ENCODE measurements at places on chromosomes 4 and X.
A peak's percentile ranks its signal among the peaks of the same experiment; 100 is the strongest.

- no peak for DNase-seq
These were observed 99.1 kb downstream of the MAB21L2 start for GRCh38 chr4:150681063-150681462.

GRCh38 chr4:183960046-183960420, 54.9 kb downstream of the STOX2 start:
- no peak for DNase-seq

GRCh38 chr4:2617955-2618354, 81.5 kb downstream of the FAM193A start:
- no peak for DNase-seq

DNA sequence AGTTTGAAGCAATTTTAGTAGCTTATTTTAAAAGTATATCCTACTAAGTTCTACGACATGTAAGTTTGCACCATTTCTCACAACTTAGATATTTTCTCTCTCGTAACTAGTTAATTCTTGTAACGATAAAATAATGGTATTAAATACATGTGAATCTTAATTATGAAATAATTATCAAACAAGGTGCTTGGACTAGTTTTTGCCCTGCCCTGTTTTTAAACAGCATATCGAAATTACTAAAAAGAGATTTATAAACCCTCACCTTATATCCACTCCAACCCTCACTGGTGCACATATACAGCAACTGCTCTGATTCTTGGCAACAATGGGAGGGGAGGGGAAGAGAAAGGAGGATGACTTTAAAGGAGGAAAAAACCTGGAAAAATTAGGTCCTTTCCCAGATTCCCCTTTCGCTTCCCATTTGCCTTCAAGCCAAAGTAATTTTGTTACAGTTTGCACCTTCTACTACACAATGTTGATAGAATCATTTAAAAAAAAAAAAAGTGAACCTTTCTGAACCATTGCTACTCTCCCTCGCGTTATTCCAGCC, 820 bp upstream of the MAB21L2 start:
- no peak for DNase-seq

DNA sequence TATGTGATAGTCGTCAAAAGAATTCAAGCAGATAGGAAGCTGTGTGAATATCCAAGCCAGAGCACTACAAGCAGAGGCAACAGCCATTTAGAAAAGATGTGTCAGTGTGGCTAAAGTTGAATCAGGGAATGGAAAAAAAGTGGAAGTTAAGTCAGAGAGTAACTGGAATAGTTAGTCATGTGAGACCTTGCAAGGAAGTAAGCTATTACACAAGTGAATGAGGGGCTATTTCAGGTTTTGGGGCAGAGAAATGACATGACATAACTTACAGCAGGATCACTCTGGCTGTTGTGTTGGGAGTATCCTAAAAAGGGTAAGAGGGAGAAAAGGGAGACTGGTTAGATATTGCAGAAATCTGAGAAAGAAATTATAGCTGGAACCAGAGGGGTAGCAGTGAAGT, 236.6 kb upstream of the PCDH18 start:
- no peak for DNase-seq

DNA sequence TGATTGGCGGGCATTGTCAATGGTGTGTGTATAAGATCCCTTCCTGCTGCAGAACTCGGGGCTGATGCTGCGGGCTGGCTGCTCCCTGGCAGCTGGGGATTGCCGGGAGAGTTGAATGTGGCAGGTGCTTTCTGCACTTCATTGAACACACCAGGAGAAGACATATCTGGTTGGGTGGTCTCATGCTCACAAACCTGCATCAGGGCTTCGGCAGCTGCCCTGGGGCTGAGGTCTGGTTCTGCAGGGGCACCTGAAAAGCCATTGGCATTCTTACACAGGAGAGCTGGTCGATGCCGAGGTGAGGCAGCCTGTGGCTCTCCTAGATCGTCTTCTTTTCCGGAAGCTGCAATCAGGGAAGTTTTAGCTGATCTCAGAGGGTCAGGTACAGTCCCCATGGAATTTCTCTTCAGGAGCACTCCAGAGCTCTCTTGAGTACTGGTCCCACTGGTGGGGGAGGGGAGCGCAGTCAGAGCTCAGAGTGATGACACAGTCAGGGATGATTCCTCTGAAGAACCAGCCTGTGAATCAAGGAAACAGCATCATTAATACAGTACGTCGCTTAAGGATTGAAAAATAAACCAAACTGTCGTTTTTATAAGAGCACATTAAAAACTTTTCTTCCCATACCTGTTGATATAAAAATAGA, 57.8 kb downstream of the GPRIN3 start:
- no peak for DNase-seq

DNA sequence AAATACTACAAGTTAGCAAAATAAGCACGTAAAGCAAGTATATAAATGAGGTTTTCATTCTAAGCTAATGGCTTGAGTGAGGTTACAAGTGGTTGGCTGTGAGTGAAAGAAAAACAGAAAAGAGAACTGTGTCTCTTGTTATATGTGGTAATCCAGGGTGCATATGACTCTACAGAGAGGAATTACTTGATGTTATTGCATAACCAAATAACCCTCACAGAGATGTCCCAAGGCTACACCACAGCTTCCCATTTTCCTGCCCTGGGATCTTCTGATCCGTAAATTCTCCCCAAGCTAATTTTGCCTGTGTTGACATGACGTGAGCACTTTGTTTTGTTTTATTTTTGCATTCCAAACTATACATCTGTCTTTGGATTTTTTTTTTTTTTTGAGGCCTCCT, 470.0 kb upstream of the INTU start:
- DNase-seq = no peak

DNA sequence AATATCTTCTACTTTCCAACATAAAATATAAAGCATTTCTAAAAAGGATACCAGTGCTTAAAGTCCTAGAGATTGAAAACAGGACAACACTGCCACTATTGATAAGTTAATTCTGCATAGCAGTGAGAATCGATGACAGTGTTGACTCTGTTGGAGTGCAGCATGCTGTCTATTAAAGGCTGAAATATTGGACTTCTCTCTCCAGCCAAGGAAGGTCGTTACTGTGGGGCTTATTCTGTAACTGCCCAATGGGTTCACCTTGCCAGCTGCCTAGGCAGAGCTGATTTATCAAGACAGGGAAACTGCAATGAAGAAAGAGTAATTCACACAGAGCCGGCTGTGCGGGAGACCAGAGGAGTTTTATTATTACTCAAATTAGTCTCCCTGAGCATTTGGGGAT, 37.7 kb upstream of the PGM2 start:
- DNase-seq = no peak

- no peak for DNase-seq
These were observed 19.1 kb downstream of the SLAIN2 start for GRCh38 chr4:48360285-48361011.

DNA sequence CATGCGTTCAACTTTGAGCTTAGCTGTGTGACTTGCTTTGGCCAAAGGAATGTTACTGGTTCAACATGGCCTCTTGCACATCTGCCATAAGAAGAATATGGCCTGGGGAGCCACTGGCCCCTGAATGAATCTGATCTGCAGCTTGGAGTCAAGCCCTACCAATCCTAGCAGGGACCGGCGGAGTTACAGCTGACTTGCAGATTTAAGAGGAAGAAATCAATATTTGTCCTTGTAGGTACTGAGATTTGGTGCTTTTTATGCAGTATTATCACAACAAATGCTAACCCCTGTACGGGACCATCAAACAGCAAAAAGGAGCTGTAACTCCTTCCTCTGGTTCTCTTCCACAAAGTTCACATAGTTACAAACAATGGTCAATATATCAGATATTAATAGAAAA, 252.0 kb downstream of the LDB2 start:
- DNase-seq = no peak

- DNase-seq = no peak
These were observed 18.7 kb downstream of the SETD7 start for GRCh38 chr4:139537292-139537691.

GRCh38 chr4:153643406-153644383, 40.4 kb upstream of the TLR2 start:
- no peak for DNase-seq

DNA sequence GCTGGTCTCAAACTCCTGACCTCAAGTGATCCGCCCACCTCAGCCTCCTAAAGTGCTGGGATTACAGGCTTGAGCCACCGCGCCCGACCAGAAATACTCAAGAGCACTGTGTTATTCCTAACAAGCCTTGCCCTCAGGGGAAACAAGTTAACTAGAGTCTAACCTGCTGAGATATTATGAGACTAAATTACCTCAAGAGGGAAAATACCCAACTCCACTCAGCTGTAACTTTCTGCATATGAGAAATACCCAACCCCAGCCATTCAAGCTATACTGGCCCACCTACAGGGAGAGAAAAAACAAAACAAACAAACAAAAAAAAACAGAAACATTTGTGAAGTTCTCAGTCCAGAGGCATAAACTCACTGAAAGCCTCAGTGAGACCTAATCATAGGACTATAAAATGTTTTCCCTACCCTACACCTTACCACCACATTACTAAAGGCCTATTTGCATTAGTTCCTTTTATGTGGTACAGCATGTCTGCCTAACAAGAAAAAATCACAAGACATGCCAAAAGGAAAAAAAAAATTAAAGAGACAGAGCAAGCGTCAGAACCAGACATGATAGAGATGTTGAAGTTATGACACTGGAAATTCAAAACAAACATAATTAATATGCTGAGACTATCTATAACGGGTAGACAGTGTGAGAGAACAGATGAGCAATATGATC, 876.0 kb downstream of the FSTL5 start:
- no peak for DNase-seq

DNA sequence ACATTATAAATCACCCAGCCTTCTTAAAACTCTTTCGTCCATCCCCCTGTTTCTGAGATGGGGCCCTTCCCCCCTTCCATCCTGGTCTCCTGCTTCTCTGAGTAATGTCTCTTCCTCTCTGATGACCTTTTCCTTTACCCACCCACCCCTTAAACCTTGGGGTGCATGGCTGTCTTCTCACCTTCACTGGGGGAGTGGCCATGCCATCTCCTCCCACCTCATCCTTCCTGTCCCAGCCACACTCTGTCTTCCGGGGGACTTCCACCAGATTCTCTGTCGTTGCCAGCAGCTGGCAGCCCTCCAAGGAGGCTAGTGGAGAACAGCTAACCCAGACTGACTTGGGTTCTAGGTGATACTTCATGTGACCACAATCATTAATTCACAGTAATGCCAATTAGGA, 83.2 kb upstream of the SCML1 start:
- peak; percentile 38 for DNase-seq

Measured in CD4-positive, alpha-beta T cell treated with Interleukin-4 for 1 hour (primary cell).